SHP77 (cell line): ENCODE measurements at places on chromosomes 11 and 22.
A peak's percentile ranks its signal among the peaks of the same experiment; 100 is the strongest.

- DNase-seq: peak; percentile 36
These were observed 5.9 kb upstream of the ATF4 start for GRCh38 chr22:39514373-39514973.

DNA sequence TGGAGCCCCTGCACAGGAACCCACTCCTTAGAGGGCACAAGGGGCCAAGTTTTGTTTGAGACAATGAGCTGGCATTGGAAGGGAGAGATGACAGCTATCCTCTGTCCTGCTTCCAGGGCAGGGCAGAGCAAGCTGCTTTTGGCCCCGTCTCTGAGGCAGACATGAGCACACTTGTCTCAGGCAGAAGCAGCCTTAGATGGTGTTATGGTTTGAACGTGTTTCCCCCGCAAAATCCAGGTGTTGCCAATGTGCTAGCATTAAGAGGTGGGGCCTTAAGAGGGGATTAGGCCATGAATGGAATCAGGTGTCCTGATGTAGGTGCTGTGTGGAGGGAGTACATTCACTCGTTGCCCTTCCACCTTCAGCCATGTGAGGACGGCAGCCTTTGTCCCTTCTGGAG is 2.5 kb downstream of the TP53AIP1 start:
- DNase-seq: no peak

DNA sequence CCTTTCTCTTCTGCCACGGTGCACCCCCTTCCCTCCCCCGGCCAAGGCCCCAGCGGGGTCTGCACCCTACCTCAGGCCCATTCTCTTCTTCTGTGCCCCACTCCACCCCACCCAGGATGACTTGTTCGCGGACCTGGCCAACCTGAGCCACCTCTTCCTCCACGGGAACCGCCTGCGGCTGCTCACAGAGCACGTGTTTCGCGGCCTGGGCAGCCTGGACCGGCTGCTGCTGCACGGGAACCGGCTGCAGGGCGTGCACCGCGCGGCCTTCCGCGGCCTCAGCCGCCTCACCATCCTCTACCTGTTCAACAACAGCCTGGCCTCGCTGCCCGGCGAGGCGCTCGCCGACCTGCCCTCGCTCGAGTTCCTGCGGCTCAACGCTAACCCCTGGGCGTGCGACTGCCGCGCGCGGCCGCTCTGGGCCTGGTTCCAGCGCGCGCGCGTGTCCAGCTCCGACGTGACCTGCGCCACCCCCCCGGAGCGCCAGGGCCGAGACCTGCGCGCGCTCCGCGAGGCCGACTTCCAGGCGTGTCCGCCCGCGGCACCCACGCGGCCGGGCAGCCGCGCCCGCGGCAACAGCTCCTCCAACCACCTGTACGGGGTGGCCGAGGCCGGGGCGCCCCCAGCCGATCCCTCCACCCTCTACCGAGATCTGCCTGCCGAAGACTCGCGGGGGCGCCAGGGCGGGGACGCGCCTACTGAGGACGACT is 15.9 kb downstream of the RTN4RL2 start:
- DNase-seq: no peak

- no peak for DNase-seq
These were observed 60.6 kb upstream of the RASD2 start for GRCh38 chr22:35479985-35480550.

DNA sequence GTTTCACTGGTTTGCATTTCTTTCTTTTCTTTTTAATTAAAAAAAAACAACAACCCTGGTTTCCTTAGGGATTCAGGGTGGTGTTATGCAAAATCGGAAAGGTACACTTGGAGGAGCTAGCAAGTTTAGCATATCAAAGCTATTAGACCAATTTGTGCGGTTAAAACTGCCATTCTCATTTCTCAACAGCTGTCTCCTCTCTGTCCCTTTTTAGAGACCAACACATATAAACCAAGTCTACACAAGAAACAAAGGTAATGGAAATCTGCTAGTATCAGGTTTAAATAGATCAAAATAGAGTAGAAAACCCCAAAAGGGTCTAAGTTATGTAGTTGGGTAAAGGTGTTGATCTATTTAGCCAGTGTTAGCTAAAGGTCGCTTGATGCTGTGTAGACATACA is 1.7 kb upstream of the SESN3 start:
- no peak for DNase-seq
